8988T (cell line): ENCODE measurements at places on chromosomes 1 and 21.

DNA sequence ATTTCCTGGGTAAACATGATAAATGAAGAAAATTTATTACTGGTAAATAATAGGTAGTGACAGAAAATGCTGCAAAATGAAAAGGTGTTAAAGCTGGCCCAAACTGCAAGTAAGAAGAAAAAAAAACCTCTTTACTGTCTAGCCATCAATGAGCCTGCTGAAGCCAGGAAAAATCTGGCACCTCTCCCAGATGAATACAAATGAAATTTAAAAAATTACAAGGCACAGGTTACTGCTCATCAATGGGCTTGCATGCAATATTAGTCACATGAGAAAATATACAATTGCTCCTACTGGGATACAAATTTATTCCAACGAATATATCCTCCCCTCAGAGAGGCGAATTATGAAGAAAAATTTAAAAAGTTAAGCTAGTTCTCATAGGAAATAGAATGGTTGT, 1422.5 kb downstream of the KCNT2 start:
- DNase-seq, result no peak

GRCh38 chr1:62274496-62275485, 44.4 kb downstream of the KANK4 start:
- DNase-seq, result no peak

DNA sequence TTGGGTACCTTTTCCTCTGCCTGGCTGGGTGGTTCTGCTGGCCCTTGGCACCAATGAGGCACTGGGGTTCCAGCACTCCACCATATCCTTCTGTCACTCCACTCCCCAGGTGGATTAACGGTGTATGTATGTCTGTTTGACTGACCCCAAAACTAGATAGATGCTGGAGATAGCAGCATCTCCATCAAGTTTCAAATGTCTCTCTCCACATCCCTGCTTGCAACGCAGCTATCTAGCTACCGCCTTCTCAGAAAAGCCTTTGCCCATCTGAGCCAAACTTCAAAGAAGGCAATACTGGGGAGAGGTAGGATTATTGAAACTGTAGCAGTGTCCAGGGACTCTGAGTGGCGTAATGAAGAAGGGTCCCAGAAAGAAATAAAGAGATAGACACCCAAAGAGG, 64.0 kb downstream of the RHBG start:
- no peak for DNase-seq

DNA sequence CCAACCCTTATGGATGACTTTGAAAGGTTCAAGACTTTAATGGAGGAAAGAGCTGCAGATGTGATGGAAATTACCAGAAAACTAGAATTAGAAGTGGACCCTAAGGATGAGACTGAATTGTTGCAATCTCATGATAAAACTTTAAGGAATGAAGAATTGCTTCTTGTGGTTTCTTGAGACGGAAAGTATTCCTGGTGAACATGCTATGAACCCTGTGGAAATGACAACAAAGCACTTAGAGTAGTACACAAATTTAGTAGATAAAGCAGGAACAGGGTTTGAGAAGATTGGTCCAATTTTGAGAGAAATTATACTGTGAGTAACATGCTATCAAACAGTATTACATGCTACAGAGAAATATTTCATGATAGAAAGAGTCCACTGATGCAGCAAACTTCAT, 215.4 kb downstream of the OMA1 start:
- DNase-seq, result no peak

GRCh38 chr1:32920833-32921232, 19.6 kb upstream of the TMEM54 start:
- DNase-seq, result no peak

- DNase-seq, result no peak
These were observed 71.0 kb downstream of the RD3 start for GRCh38 chr1:211420845-211421454.

- no peak for DNase-seq
These were observed 97.9 kb downstream of the CSMD2 start for GRCh38 chr1:34066981-34067603.

DNA sequence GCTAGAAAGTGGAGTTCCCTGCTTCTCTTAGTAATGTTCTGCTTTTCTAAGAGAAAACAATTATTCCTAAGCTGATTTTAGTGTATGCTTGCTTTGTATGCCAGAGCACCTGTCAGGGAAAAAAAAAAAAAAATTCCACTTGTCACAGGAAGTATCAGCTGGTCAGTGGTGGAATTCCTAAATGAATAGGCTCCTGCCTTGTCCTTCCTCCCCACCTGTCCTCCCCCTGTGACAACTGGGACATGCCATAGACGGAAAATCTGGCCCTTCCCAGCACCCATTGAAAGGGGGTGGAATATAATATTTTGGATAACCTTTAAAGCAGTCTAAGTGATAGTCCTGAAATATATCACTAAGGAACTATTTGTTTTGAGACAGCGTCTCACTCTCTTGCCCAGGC, 10.8 kb downstream of the FNDC5 start:
- DNase-seq, result no peak

- no peak for DNase-seq
These were observed 14.0 kb downstream of the SESN2 start for GRCh38 chr1:28273216-28273860.

GRCh38 chr1:182473556-182473955, 23.6 kb downstream of the RGSL1 start:
- DNase-seq, result no peak

- DNase-seq, result no peak
These were observed 390.9 kb downstream of the VAV3 start for GRCh38 chr1:107574044-107574443.

- DNase-seq, result no peak
These were observed 12.5 kb downstream of the EPS15 start for GRCh38 chr1:51506537-51506936.

- no peak for DNase-seq
These were observed 26.9 kb downstream of the OR6Y1 start for GRCh38 chr1:158527190-158527815.

GRCh38 chr1:216710055-216710454, 13.2 kb downstream of the ESRRG start:
- DNase-seq, result no peak

GRCh38 chr1:151311589-151312331, 15.5 kb downstream of the PI4KB start:
- peak; percentile 75 for DNase-seq

GRCh38 chr1:24986372-24986965, 56.4 kb upstream of the RUNX3 start:
- no peak for DNase-seq

DNA sequence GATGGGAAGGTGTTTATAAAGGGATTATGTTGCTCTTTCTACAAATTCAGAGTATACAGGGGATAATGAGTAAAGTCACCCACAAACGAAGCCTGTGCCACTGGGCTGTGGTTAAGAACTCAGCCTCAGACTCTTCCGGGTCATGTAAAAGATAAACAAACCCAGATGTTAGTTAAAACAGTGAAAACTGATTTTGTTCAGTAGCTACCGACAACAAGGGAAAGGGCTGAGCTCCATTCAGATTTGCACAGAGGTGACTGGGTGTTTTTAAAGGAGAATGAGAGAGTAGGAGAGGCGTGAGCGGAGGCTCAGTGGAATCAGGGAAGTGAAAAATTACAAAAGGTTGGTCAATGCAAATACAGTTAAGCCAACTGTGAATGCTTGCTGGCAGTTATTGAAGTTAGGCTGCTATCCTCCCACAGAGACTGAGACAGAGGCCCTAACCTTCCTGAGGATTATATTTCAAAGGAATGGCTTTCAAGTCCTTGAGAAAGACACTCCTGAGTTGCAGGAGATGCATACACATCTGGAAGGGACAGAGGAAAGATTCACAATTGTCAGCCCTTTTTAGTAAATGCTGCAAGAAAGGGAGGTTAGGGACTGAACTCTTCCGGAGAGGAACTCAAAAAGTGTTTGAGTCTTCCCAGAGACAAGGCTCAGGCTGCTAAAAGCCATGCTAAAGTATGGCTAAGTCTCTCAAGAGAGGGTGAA, 29.9 kb upstream of the SAMD13 start:
- no peak for DNase-seq

GRCh38 chr1:205715628-205716027, 34.4 kb downstream of the NUCKS1 start:
- no peak for DNase-seq

DNA sequence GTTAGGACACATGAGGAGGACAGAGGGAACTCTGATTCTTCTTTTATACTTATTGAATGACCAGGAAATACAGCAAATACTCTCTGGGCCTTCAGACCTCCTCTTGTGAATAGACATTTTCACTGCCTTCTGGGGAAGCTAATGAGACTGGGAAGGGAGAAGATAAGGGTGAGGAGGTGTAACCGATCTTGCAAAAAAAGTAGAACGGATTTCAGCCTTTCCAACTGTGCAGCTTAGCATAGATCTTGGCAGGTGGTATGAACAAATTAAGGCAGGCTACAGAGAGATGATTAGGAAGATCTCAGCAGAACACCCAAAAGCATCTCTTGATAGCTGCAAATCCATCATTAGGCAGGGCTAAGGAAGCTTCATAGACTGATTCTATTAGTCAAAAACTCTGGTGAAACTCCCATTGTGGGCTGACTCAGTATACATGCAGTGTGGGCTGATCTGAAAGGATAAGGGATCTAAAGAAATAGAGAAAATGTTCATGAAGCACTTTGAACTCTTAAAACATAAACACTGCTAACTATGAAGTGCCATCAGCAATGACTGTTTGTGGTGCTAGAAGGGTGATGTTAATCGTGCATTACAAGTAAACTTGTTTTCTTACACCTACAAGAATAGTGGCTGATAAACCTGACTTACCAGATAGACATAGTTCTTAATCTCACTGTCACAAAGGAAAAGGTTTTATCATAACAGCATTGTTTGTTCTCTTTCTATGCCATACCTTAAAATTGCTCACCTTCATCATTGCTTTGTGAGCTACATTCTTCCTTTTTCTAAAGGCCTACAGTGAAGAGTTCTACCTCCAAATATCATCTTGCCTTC, 85.5 kb upstream of the PALMD start:
- no peak for DNase-seq

GRCh38 chr1:18373882-18374493, 106.7 kb upstream of the KLHDC7A start:
- no peak for DNase-seq

- DNase-seq, result no peak
These were observed 50.5 kb downstream of the OPTC start for GRCh38 chr1:203544485-203544884.

DNA sequence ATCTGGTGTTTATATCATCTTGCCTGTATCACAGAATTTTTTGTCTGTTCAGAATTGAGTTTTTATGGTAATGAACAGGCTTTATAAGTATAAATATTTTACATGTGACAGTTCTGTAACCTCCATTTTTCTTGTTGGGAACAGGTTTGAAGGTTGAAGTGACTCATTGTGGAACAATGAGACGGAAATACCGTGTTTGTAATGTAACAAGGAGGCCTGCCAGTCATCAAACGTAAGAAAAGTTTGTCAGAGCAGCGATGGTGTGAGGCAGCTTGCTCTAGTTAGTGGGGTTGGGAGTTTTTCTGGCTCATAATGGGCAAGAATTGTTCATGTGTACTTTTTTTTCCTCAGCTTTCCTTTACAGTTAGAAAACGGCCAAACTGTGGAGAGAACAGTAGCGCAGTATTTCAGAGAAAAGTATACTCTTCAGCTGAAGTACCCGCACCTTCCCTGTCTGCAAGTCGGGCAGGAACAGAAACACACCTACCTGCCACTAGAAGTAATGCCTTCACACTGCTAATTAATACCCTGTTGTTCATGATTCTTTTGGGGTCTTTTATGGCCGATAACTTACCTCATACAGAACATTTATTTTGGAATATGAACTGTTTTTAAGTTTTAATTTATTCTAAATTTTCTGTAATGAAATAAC, 75.2 kb upstream of the TEKT2 start:
- no peak for DNase-seq

- no peak for DNase-seq
These were observed at the start of gene KRTAP12-1 for GRCh38 chr21:44681861-44682579. Gene KRTAP12-1 (minus strand): TSS chr21:44682163. CDS start chr21:44682123, 40 bp downstream.

GRCh38 chr1:47513393-47513792, 75.5 kb downstream of the FOXD2 start:
- DNase-seq, result no peak

GRCh38 chr1:30732277-30732996, 9.1 kb upstream of the MATN1 start:
- no peak for DNase-seq

DNA sequence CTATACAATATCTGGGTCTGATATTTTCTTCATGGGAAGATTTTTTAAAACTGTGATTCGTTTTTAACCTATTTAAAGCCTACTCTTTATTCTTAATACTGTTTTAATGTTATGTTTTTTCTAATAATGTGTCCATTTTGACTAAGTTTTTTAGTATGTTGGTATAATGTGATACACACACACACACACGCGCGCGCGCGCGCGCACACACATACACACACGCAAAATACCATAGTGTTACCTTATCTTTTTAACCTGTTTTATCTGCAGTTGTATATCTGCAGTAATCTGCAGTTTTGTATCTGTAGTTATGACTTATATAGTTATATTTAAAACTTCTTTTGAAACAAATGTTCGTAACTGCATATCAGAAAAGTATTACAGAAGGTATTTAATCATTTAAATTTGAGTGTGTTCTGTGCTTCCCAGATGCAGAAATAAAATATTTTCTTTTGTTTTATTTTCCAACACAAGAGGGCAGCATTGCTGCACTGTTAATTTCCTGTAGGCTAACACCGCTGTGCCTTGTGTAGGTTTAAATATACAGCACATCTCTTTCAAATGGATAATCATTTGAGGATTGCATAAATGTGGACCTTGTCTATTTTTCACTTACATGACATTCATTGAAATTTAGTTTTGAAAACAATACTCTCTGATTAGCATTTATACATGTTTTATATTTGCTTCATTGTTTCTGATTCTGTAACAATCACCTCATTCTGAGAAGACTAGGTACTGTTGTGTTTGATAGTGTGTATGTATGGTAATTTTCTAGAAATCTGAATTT, 166.1 kb downstream of the PDE4B start:
- DNase-seq, result no peak

GRCh38 chr1:235421751-235422150, 54.5 kb downstream of the TBCE start:
- no peak for DNase-seq

DNA sequence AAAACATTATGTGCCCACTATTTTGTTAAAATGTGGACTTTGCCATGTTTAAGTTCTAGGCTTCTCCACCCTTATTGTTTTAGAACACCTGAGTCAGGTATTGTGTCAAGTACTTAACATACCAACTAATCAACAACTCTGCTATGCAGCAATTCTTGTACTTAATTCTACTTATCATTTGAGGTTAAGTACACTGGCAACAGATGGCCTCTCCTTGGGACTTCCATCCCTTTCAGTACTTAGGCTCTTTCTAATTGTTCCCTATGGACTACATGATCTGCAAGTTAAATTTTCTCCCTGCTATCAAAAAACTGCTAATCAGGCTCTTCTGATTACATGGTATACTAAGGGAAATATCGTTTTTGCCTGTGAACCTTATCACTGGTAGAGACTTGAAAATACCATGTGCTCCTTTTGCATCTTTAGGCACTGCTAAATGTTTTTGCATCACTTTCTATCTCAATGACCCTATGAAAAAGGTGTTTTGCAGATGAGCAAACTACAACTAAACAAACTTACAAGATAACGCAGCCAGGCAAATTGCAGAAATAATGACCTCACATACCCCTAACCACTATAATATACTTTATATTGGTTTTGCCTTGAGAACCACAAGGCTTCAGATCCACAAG, 18.9 kb downstream of the SFPQ start:
- no peak for DNase-seq

GRCh38 chr1:59779949-59780348, 34.8 kb upstream of the HOOK1 start:
- DNase-seq, result no peak
